ENCODE measurements at places on chromosomes 3 and 15.

DNA sequence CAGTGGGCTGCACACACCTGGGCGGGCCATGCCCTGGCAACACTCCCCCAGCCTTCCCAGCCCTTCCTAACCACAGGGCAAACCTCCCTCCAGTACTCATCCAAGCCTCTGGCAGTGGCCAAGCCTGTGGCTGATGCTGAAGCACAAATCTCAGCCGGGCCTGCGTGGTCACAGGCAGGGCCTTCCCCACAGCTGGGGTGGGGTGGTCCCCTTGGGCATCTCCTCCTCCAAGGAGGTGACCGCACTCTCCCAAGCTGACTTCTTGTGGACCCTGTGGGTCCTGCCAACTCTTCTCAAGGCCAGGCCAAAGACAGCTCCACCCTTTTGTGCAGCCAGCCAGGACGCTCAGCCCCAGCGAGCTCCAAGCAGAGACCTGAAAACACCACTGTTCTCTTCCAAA is 21.4 kb downstream of the GRAMD2A start:
- peak; percentile 41 for DNase-seq

- DNase-seq: peak; percentile 32
Measured at GRCh38 chr3:37456270-37456708, 281.9 kb upstream of the LRRFIP2 start.

- no peak for DNase-seq
Measured at GRCh38 chr3:4865714-4866113, 113.5 kb upstream of the BHLHE40 start.

GRCh38 chr15:84862214-84862975 is 22.1 kb upstream of the SLC28A1 start:
- no peak for DNase-seq

- DNase-seq: no peak
Measured at GRCh38 chr3:193863657-193864357, 270.8 kb downstream of the OPA1 start.

GRCh38 chr3:58158442-58159153 is 52.2 kb downstream of the DNASE1L3 start:
- no peak for DNase-seq

- no peak for DNase-seq
Measured at GRCh38 chr3:58724336-58724735, 57.8 kb upstream of the FAM3D start.

DNA sequence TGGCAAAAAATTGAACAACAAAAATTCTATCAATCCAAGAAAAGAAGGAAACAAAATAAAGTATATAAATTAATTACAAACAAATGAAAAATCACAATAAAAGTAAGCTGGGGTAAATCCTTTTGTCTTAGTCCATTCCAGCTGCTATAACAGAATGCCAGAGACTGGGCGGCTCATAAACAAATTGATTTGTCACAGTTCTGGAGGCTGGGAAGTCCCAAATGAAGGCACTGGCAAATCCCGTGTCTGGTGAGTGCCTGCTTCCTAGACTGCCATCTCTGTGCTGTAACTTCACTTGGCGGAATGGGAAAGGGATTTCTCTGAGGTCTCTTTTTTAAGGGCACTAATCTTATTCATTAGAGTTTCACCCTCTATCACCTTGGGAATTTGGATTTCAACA is 53.6 kb upstream of the RPL35A start:
- no peak for DNase-seq

GRCh38 chr3:18575573-18575972 is 150.4 kb upstream of the SATB1 start:
- DNase-seq: no peak

DNA sequence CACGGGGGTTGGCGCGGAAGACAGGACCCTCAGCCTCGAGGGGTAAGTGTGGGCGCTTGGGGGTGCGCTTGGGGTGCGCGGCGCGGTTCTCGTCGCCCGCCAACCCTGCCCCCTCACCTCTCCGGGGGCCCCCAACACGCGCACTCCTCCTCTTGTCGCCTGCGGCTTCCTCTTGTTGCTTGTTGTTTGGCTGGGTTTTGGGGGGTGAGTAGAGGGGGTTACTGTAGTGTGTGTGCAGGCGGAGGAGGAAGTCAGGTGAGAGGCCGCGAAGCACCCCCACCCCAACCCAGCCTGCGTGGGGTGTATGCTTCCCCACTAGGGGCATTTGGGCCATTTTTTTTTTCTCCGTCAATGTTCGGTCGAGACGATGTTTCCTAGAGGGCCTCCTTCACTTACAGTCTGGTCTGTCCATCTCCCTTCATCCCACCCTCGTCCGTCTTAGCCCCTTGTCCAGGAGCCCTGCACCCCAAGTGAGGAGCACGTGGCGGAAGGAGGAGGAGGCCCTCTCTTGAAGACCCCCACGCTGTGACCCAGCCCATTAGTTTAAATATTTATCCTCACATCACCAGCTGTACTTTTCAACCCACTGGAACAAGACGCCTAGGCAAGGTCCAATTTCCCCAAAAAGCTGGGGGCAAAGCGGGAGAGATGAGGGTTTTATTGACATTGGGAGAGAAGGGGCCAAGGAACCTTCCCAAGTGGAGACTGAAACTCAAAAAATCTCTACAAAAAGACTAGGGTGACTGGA is 20.4 kb upstream of the SATB1 start:
- no peak for DNase-seq

- DNase-seq: no peak
Measured at GRCh38 chr3:163813935-163814334, 1264.4 kb downstream of the SI start.

- no peak for DNase-seq
Measured at GRCh38 chr3:177538750-177539730, 341.8 kb upstream of the TBL1XR1 start.

DNA sequence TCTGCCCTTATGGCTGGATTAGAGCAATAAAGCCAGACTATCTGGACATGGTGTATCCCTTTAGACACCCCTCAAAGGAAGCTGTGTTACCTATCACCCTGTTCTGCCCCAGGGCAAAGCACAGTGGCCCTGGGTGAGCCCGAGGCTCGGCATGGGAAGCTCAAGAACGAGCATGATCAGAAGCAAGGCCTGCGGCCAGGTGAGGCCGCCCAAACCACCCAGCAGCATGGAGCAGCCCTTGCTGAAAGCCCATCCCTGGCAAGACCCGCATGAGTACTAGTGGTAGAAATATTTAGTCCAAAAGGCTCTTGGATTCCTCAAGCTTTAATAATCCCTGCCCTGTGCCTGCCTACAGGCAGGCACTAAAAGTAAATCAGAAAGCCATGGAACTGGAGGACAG is 261.1 kb downstream of the MEX3B start:
- DNase-seq: no peak

DNA sequence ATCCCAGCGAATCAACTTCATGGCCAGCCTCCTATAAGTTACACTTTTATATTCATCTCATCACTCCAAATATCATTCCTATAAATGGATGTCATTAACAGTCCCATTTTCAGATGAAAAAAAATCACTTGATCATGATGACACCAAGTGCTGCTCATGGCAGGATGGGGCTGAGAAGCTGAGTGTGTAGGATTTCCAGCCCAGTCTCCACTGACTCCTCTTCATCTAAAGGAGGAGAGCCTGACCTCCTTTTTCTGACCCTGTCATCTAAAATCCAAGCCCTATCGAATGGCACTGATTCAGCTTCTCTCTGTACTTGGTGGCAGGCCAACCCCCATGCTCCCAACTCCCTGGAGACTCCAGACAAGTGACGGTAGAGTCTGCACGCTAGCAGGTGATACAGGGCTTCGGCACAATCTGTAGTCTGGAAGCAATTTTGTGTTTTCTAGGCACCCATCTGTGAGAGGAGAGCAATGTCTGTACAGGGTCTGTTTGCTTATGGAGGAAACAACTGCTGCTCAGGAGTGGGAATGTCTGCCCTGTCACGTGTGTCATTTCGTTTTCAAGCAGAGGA is 103.2 kb downstream of the EPHB1 start:
- no peak for DNase-seq

DNA sequence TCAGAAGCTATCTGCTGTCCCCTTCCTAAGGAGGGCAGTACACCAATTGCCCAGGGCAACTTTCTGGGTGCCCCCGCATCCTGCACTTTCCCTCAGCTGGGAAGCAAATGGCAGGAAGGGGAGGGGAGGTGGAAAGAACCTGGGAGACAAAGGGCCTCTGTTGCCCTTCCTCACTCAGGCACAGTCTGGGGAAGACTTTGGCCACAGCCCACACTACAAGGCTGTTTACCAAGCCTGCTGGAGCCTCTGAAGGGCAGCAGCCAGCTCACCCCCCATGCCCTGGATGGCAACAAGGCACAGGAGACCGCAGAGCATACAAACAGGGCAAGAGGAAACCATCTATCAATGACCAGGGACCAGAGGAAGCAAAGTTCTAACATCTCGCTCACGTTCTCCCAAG is 42.4 kb downstream of the ARRDC4 start:
- peak; percentile 44 for DNase-seq

DNA sequence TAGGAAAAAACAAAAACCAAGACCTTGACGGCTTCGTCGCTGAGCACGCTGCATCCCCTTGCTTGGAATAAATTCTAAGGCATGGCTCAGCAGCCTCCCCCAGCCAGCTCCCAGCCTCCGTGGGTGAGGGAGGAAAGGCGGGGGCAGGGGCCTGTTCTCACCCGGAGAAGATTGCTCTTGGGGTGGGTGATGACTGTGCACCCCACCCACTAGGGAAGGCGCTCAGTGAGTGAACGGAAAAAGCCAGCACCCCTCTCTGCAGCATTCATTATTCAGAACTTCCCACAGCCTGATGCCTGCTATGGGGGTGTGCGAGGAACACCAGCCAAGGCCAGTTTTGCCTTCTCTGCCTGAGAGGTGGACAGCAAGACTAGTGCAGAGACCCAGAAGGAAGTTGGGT is 19.3 kb upstream of the NTRK3 start:
- DNase-seq: peak; percentile 66

DNA sequence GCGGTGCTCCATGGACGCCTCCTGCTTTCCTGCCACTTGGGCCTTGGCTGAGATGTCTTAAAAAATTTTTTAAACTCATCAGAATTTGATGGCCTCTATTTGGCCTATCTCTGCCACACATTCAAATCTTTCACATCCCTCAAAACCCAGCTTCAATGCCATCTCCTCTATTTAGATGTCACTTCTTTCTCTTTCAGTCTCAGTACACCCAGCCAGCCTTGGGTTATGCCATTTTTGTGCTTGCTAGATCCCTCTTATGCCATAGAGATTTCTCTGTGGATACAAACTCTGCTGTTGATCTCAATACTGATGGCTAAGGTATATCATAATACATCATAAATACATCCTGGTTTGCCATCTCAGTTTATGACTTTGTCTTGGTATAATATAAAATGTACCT is 222.3 kb upstream of the TPRG1 start:
- no peak for DNase-seq

- DNase-seq: no peak
Measured at GRCh38 chr15:58472221-58472620, 40.4 kb downstream of the LIPC start.

DNA sequence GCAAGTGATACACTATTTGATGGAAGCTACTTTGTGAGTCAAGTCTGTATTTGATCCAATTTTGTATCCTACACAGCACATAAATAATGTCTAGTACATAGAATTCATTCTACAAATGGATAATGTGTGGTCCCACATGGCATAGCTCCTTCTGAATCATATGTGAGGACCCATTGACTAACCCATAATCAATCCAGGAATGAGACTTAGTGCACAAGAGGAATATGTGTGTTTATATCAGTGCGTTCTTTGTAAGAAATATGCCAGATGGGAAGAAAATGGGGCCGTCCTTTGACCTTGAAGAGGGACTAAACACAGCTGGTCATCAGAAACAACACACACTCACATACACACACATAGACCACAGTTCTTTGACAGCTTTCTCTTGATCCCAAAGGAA is 282.7 kb upstream of the SEMA6D start:
- DNase-seq: no peak

DNA sequence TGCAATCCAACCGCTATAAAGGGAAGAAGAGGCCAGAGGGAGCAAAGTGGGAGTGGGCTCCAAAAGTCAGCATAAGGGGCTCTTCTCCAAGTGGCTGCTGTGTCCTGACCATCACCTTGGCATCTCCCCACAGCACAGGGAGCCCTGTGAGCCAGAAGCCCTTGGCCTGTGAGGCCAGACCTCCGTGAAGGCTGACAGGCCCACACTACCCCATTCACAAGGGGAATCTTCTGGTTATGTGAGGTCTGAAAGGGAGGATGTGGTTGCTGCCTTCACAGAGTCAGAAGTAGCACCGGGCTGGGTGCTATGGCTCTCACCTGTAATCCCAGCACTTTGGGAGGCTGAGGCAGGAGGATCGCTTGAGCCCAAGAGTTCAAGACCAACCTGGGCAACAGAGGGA is 2.6 kb upstream of the ULK3 start:
- DNase-seq: no peak

GRCh38 chr3:7203969-7204847 is 343.3 kb downstream of the GRM7 start:
- DNase-seq: no peak

DNA sequence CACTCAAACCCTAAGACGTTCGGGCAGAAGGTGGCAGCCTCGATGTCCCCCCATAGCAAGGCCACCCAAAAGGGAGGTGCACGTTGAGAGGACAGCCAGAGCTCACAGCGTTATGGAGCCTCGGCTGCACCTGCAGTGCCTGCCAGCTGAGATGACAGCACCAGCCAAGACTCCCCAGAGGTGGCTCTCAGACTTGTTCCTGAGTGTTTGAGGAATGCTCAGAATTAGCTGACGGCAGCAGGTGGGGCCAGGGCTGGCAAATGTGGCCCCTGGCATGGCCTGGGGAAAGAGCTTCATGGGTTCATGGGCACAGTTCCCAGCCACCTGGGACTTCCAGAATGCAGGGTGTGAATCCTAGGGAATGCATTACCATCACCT is 177.8 kb downstream of the KLF13 start:
- no peak for DNase-seq

GRCh38 chr3:65597952-65598413 is 440.7 kb downstream of the MAGI1 start:
- peak; percentile 37 for DNase-seq

- DNase-seq: no peak
Measured at GRCh38 chr3:23263796-23264195, 60.7 kb downstream of the UBE2E2 start.

GRCh38 chr15:75109021-75109735 is 85.8 kb downstream of the PPCDC start:
- no peak for DNase-seq

GRCh38 chr3:166957121-166957520 is 423.0 kb downstream of the ZBBX start:
- DNase-seq: no peak

- DNase-seq: no peak
Measured at GRCh38 chr3:147341727-147342126, 64.6 kb downstream of the ZIC4 start.

- peak; percentile 21 for DNase-seq
Measured at GRCh38 chr3:194134231-194134756, 1.7 kb upstream of the HES1 start.
